ENCODE measurements at places on chromosomes 1 and 21.

DNA sequence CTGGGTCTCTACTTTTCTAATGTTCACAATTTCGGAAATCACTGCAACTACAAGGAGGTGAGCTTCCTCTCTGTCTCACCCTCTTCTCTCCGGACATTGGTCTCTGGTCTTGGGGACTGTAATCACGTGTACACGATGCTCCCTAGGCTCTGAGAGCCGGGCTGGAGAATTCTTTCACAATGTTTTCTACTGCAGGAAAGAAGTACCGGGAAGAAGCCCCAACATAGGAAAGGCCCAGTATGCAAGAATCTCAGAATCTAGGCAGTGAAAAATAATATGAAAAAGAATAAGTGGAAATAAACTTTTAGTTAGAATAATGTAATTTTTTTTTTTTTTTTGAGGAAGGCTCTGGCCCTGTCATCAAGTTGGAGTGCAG lies 13.5 kb upstream of the HJV start:
- peak; percentile 23 for DNase-seq

- DNase-seq: no peak
Measured at GRCh38 chr1:72280711-72281110, 1.6 kb downstream of the NEGR1 start.

DNA sequence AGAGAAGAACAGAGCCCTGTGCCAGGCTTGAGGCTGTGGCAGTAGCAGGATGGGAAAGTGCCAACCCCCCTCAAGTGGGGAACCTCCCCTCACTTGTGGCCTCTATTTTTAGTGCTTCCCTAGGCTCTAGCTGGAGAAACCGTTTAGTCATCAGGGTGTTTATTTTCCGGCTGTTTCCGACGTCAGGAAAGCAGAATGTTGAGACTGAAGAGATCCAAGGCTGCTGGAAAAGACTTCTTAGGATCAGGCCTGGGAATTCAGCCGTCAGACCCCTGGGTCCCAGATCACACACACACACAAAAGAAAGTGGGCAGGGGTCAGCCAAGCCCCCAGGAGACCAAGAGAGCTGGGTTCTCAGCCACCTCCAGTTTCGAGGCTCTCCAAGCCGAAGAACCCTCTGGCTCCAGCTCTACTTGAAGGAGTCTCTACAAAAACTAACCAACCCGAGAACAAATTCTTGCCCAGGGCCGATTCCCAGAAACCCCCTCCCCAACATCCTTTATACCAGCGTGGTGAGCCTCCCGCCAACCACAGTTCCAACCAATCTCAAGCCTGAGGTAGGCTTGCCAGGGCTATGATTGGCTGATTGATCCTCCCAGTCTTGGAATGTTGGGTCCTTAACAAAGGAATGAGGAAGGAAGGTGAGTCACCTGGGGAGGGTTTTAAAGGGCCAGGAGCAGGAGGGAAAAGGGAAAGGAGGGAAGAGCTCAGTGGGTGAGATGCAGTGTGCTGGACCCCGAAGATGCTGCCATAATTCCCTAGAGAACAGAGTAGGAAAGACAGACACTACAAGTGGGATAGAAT lies 2.5 kb upstream of the MEF2D start:
- DNase-seq: no peak

GRCh38 chr1:237921306-237921705 lies 30.6 kb upstream of the ZP4 start:
- DNase-seq: no peak

DNA sequence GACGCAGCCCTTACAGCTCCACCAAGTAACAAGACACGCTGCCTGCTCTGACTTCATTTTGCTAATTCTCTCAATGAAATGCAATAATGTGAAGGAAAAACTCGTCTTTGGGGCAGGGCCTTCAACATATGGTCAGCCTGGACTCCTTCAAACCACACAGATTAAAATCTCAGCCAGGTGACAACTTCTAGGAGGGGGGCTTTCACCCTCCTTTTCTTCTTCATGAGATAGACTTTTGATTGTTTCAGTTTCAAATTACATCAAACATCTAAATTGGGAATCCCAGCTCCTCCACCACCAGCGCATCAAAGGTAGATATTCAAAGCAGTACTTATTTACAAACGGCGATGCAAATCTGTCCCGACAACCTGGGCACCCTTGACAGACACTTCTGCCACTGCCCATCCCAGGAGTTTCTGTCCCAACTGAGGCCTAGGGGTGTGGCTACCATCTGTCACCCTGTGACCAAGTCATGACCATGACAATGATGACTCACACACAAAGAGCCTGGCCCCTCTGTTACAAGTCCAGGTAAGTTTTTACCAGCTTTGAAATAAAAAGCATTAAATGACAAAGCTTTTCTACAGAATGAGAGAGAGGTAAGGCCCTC lies 29.7 kb downstream of the SSBP3 start:
- no peak for DNase-seq

DNA sequence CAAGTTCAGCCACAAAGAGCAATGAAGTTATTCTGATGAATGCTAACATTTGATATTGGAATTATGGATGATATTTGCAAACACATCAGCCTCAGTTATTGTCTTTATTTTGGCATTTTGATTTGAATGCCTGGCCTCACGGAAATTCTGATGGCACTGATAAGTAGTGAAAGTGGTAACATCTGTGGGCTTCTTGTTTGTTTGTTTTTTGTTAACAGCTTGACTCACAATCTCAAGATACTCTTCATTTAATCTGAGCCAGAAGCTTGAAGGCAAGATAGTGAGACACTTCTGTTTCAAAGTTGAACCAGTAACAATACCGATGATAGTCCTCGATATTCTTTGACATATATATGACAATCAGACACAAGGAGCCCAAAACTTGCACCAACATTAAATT lies 182.9 kb upstream of the NFIA start:
- DNase-seq: no peak

- DNase-seq: no peak
Measured at GRCh38 chr1:1069711-1070676, 4.1 kb downstream of the RNF223 start.

DNA sequence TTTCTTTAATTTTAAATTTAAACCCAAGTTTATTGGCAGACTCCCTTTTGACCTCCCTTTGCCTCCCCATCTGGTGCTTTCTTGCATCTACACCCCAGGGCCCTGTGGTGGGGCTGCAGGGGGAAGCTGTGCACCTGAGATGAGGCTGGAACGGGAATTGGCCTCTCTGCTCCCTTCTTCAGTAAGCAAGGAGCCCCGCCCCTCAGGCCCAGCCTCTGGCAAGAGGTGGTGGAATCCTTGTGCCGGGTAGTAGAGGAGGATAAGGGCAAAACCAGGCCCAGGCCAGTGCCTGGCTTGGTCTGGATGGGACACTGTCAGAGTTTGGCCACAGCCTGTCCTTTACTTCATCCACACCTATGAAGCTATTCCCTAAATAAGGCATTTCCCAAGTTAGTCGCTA lies 25.1 kb downstream of the ATP8B2 start:
- DNase-seq: no peak

GRCh38 chr1:212819726-212820125 lies 27.7 kb downstream of the SPATA45 start:
- no peak for DNase-seq
